ENCODE measurements at places on chromosomes 12 and 14.

DNA sequence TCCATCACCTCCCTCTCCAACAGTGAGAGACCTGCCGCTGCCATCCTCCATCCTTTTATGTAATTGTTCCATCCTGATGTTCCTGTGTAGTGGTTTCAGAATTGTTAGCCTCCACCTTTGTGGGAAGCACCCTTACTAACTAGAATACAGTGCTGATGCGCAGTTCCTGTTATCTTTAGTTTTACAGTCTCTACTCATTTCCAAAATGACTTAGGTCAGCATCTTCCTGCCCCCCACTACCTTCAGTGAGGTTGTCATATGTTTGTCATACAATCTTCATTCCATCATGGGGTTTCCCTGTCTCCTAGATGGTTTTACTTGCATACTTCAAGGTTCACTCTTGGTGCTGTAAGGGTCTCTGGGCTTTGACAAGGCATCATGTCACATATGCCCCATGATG lies 69.8 kb downstream of the EML1 start:
- DNase-seq: no peak

DNA sequence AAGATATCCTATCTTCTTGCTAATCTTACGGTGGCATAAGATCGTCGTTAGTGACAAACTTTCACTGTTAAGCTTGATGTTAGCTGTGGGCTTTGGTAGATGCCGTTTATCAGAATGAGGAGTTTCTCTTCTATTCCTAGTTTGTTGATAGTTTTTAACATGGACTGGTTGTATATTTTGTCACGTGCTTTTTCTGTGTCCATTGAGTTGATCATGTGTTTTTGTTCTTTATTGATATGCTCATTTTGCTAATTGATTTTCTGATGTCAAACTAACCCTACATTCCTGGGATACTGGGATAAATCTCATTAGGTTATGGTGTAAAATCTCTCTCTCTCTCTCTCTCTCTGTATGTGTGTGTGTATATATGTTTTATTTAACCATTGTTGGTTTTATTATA lies 545.1 kb downstream of the AACS start:
- DNase-seq: no peak

GRCh38 chr12:6228535-6229223 lies 28.5 kb downstream of the CD9 start:
- DNase-seq: no peak

GRCh38 chr14:92515546-92516343 lies 2.2 kb downstream of the RIN3 start:
- no peak for DNase-seq

DNA sequence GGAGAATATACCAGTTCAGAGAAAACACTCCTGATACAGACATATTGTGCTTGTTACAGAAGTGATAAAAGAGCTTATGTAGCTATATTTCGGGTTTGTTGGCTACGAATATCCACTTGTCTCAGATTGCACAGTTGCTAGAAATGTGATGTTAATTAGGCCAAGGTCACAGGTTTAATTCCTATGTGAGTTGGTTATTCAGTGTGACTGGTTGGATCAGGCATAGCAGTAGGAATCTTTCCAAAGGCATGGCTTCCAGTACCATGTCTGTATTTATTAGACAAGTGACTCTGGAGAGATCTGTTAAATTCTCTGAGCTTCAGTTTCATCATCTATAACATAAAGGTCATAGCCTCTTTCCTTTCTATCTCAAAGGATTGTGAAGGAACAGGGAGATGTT lies 152.7 kb upstream of the KITLG start:
- DNase-seq: no peak

- no peak for DNase-seq
Measured at GRCh38 chr14:88040146-88040545, 35.2 kb downstream of the GPR65 start.

DNA sequence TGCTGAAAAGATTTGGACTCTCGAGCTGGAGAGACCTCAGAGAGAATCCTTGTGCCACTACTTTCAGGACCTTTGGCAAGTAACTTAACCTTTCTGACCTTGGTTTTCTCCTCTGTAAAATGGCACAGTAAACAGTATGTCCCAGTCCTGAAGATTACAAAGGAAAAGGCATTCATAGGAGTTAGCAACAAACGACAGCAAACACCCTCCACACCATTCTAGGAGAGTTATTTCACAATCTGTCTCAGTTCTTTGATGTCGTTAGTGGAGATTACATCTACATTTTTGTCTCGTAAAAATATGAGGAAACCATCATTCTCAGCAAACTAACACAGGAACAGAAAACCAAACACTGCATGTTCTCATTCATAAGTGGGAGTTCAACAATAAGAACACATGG lies 205.7 kb downstream of the ITPR2 start:
- no peak for DNase-seq
